Stimulated activated CD8-positive, alpha-beta memory T cell treated with anti-CD3 and anti-CD28 coated beads, Interleukin-2, amount 100 ng/mL, for 48 hours (primary cell): ENCODE measurements at places on chromosomes 7 and 10.

- DNase-seq: no peak
Observed at GRCh38 chr7:44624318-44624717, 17.9 kb downstream of the OGDH start.

DNA sequence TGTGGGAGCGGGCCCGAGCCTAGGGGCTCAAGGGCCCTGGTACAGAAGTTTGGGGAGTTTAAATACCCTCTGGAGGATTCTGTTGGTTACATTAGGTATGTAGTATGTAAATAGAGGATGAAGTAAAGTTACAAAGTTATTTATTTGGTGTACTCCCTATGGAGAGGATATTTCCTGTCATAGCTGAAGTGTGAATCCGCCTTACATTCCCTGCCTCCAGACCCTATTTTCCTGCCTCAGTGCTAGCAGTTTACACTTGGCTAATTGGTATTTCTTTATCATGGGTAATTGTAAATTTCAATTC is 60.6 kb upstream of the KLF14 start:
- no peak for DNase-seq

GRCh38 chr7:96300502-96300901 is 21.4 kb downstream of the SLC25A13 start:
- no peak for DNase-seq

- peak; percentile 50 for DNase-seq
Observed at GRCh38 chr10:103192451-103193106, 493 bp downstream of the NT5C2 start.

GRCh38 chr10:3783316-3783681 is 1.7 kb downstream of the KLF6 start:
- peak; percentile 60 for DNase-seq

- no peak for DNase-seq
Observed at GRCh38 chr10:71209352-71209715, 3.0 kb upstream of the UNC5B start.

GRCh38 chr10:132886211-132887099 is 55.9 kb downstream of the CFAP46 start:
- DNase-seq: no peak

DNA sequence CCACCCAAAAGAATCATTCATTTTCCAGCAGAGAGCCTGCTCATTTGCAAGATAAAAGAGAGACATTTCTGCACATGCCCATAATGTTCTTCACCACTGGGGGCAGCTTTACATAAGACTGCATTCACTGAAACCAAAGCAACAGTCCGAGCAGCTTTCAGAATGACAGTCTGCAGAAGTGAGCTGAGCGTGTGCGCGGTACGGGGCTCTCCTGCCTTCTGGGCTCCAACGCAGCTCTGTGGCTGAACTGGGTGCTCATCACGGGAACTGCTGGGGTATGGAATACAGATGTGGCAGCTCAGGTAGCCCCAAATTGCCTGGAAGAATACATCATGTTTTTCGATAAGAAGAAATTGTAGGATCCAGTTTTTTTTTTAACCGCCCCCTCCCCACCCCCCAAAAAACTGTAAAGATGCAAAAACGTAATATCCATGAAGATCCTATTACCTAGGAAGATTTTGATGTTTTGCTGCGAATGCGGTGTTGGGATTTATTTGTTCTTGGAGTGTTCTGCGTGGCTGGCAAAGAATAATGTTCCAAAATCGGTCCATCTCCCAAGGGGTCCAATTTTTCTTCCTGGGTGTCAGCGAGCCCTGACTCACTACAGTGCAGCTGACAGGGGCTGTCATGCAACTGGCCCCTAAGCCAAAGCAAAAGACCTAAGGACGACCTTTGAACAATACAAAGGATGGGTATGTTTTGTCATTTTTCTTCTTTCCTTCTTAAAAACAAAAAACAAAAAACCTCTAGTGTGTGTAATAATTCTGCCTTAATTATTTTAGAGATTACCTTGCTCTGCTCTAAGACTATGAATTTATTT is at the start of gene LRRTM3:
TSS of gene LRRTM3 (plus strand) at position 141 of the 820 bp plus-strand sequence.
- DNase-seq: no peak

- no peak for DNase-seq
Observed at GRCh38 chr7:49848211-49848841, 74.9 kb downstream of the VWC2 start.

GRCh38 chr10:8229153-8229552 is 174.7 kb downstream of the GATA3 start:
- no peak for DNase-seq

- DNase-seq: no peak
Observed at GRCh38 chr7:158446706-158447105, 140.9 kb downstream of the PTPRN2 start.

- DNase-seq: no peak
Observed at GRCh38 chr10:112208997-112209396, 25.4 kb upstream of the GPAM start.

DNA sequence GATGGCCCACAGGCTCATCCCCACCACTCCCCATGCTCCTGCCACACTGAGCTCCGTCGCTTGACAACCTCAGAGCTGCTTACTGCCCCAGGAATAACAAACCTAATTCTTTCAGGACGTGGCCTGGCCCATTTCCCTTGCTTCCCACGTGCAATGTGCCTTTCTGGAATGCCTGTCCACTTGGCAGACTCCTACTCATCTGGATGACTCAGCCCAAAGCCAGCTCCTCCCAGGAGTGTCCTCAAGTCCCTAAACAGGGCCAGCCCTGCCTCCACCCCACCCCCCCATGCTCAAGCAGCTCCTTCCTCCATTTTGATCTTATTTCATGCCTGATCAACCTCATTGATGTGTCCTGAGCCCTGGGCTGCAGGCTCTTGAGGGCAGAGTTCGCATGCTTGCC is 164.9 kb upstream of the RNF32 start:
- DNase-seq: no peak

DNA sequence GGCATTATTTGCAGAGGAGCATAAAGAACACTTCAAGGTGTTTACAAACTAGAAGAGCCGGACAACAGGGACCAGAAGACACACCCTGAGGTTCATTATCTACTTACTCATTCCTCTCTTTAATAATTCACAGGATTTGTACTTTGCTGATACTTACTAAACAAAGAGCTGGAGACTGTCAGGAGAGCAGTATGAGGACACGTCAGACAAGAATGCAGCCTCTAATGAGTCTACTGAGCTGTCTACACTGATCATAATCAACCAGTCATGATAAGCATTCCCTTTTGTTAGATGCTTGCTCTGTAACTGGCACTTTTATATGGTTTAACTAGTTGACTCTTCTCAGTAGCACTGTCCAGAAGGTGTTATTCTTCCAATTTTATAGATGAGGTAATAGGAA is 243.3 kb upstream of the CDC14C start:
- no peak for DNase-seq

DNA sequence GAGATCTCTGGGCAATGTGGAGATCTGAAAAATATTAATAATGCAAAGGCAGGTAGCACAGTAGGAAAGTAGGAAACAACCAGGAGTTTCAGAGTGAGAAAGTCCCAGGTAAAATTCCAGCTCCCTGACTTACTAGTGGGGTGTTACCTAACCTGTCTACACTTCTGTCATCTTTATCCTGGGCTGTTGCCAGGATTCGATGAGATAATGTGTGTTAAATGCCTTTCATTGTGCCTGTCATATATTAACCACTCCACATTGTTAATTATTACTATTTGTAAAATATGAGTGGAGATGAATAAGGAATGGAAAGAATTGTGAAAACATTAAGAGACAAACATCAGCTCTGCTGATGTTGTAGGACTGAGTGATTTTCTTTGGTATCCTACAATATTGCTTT is 50.0 kb upstream of the FRMD4A start:
- DNase-seq: no peak
